ENCODE measurements at places on chromosomes 4 and X.
A peak's percentile ranks its signal among the peaks of the same experiment; 100 is the strongest.

DNA sequence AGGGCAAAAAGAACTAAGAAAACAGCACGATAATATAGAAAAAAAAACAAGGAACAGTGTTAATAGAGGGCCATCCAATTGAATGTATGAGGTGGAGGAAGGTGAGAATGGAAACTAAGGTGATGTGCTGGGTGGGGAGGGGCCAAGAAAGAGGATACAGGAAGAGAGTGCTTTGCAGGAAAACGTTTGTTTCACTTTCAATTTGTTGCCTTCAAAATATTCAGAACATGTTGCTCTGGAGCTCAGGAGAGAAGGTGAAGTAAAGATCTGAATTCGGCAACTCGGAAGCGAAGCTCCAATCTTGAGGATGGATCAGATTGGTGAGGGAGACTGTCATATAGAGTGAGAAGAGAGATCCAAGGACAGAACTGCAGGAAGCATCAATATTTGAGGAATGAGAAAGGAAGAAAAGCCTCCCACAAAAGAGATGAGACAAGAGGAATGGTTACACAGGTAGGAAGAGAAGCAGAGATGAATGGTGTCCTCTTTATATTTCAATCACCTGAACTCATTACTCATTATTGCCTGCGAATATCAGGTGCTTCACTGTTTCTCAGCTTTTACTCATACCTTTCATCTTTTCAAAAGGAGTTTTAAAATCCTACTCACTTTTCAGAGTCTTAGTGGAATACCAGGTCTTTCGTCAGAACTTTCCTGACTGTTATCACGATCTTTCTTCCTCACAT, 14.7 kb upstream of the SEC24D start:
- no peak for DNase-seq

GRCh38 chrX:75278991-75279390, 5.1 kb downstream of the UPRT start:
- DNase-seq: no peak

DNA sequence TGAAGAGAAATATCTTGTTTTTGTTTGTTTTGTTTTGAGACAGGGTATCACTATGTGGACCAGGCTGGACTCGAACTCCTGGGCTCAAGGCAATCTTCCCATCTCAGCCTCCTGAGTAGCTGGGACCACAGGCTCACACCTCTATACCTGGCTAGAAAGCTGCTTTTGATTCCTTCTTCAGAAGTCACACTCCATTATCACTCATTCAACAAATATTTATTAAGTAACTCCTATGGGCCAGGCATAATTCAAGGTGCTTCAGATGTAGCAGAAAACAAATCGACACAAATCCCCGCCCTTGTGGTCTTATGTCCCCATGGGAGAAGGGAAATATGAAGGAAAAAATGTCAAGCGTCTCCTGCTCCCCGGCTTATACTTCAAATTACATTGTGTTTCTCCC, 72.6 kb upstream of the DHX15 start:
- no peak for DNase-seq

- no peak for DNase-seq
Observed at GRCh38 chrX:1075156-1075555, 137.3 kb downstream of the CRLF2 start.

DNA sequence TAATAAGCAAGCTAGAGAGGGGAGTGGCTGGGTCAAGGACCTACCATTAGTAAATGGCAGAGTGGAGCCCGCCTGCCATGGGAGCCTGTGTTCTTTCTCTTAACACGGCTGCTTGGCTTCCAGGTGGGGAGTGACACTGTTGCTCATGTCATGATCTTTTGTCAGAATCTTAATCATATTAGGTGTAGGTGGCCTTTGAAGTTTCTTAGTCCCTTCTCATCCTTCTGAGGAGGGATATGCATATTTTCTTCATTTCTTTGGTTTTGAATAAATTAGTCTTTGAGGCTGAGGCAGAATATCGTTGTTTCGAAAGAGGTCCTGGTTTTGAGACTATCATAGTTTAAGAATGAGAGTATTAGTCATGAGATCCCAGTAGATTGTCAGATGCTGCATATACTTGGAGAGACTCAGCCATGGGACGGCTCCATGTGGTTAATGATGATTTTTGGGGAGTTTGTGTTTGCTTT, 28.9 kb downstream of the SNX25 start:
- DNase-seq: peak; percentile 13

DNA sequence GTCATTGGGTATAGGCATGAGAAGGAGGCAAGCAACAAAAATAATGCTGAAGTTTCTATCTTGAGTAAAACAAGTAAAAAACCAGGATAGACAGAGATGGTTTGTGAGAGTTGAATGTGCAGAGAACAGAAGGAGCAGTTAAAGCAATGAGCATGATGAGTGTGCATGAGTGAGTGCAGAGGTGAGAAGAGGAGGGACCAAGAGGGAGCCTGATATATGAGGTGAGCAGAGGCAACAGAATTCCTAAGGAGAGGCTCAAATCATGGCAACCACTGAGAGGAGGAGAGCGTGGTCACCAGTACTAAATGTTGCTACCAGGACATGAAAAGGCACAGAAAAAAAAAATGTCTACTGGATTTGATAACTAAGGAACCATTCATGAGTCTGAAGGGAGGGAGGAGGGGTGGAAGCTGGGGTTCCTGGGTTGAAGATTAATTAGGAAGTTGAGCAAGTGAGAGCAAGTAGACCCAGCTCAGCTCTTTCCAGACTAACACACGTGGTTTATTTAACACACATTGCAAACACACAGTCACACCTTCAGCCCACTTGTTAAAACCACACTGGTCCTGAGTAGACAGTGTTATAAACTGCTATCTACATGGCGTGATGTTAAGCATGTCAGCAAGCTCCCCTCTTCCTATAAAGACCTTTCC, 69.0 kb upstream of the IQCM start:
- DNase-seq: no peak

DNA sequence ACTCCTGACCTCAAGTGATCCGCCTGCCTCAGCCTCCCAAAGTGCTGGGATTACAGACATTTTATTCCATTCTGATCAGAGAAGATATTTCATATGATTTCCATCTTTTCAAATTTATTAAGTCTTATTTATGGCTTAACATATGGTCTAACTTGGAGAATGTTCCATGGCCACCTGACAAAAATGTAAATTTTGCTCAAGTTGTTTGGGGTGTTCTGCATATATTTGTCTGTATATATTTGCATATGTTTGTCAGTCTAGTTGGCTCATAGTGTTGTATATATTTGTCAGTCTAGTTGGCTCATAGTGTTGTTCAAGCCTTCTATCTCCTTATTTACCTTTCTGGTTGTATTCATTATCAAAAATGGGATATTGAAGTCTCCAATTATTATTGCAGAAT, 16.2 kb upstream of the ATRX start:
- no peak for DNase-seq

- no peak for DNase-seq
Observed at GRCh38 chr4:13174001-13174400, 310.1 kb downstream of the RAB28 start.

- no peak for DNase-seq
Observed at GRCh38 chr4:792626-793092, 33.3 kb downstream of the CPLX1 start.

- no peak for DNase-seq
Observed at GRCh38 chr4:139333046-139333445, 30.8 kb upstream of the NDUFC1 start.

DNA sequence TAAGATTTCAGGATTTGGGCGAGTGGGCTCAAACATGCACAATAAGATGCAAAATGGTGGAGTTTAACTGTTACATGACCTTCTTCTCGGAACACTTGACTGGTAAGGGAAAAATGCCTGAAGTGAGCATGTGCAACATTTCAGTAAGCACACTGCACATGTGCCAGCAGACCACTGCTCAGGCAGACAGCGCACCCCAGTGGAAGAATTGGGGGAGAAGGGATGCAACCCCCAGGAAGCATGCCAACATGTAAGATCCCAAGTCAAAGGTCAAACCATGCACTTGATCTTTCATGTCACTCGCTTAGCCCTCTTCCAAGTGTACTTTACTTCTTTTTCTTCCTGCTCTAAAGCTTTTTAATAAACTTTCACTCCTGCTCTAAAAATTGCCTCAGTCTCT, 256.3 kb downstream of the CENPC start:
- no peak for DNase-seq

DNA sequence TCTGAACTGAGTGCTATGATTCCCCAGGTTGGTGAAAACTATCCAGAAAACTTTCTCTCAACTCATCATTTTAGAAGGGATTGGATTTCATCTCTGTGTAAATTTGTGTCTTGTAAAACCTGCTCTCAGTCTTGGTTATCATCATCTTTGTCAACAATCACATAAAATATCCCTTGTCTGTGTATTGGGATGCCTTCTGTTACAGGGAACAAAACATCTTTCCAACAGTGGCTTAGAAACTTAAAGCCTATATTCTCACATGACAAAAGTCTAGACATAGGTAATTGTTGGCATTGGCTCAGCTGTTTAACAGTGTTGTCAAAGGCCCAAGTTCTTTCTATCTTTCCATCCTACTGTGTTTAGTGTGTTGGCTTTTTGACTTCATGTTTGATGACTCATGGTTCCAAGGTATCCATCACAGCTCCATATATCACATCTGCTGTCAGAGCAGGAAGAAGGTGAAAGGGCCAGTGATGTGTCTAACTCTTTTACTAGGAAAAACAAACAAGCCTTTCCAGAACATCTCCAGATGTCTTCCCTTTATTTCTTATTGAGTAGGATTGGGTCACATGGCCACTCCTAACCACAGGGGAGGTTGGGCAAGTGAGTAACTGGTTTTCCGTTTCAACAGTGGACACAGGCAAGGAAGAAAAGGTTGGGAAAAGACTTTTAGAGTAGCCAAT, 65.0 kb downstream of the PHEX start:
- DNase-seq: no peak

DNA sequence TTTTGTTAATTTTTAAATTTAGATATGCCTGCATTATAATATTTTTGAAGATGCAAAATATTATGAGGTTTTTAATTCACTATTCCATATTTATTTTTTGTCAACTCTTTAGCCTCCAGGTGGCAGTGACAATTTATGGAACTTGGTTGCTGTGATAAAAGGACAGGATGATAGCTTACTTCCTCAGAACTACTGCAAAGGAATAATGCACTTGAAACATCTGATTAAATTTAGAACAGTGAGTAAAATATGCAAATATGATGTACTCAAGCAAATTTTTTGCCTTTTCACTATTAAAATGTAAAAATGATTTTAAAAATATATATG, 45.1 kb downstream of the SPATA4 start:
- no peak for DNase-seq

DNA sequence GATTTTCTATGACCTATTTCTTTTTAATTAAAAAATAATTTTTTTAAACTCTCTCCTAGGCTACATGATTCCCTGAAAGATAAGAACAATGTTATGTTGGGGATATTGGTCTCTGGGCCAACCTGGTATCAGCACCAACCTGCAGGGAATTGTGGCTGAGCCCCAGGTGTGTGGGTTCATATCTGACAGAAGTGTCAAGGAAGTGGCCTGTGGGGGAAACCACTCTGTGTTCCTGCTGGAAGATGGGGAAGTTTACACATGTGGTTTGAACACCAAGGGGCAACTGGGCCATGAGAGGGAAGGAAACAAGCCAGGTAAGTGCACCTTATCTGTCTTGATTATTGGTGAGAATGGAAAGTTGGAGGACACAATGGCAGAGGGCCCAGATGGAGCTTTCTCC, 13.5 kb downstream of the HERC3 start:
- no peak for DNase-seq

DNA sequence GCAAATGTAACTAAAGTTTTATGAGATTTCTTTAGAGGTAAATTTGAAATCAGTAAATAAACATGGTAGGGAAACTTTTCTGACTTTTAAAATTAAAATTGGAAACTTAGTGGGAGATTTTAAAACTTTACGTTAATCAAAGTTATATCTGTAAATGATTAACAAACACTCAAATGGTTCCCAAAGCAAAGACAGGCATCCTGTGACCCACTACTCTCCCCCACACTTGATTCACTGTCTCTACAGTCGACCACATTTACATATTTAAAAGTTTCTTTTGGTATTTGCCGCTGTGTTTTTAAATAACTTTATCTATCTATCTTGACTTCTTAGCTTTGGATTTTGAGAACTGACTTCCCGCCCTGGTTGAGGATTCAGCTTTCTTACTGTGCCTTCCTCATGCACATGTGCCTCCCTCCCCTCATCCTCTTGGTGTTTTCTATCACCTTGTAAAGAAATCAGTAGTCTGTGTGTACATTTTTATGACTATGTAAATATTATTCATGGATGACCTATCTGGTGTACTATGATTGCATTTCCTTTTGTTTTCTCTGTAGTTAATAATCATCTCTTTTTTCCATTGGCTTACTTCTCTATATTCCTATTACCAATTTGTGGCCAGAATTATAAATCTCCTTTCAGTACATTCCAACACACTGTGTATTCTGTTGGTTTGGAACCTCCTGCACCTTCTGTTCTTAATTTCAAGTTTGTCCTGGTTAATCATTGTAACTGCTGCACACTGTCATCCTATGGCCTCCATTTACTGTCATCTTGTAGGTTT, 72.6 kb downstream of the WWC2 start:
- DNase-seq: no peak

- no peak for DNase-seq
Observed at GRCh38 chr4:62709618-62710252, 1509.6 kb downstream of the ADGRL3 start.
